ENCODE measurements at places on chromosomes 16 and 17.

GRCh38 chr16:55643161-55643970 lies 12.4 kb upstream of the SLC6A2 start:
- no peaks in the 10 kb centered on the region for H3K36me3 ChIP-seq
- H3K4me3 ChIP-seq, result no peak overlapping the region
- H3K27me3 ChIP-seq, result peaks cover 11% of the 10 kb centered on the region
- no peak overlapping the region for H3K27ac ChIP-seq
- no peaks in the 10 kb centered on the region for H3K4me1 ChIP-seq

DNA sequence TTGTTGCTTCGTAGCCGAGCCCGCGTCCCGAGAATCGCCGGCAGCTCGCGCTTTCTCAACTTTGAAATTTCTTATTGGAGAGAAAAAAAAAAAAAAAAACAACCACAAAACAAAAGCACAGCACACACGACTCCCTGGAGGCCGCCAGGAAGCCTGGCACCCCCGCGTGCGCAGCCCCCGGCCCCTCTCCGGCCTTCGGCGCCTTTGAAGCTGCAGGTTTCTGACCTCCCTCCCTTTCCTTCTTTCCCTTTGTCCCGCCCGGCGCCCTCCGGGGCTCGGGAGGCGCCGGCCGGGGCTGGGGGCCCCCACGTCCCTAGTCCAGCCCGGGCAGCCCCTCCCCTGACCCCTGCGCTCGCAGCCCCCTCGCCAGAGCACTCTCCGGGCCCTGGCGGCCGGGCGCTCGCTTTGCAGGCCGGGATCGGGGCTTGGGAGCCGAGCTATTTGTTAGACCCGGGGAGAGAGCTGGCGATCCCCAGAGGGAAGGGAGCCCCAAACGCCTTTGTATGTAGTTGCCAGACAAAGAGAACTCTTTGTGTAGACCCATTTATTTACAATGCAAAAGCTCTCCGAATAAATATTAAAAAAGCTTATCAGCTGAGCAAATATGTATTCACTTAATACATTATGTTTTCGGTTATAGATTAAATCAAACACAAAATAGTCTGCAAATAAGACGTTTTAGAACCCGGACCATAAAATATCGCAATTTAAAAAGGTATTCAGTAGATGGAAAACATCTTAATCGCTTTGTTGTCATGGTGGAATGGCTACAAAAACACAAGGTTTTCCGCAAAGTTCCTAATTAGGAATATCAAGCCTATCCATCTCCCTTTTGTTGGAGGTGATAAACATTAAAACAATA lies 2.3 kb downstream of the BAHCC1 start:
- H3K36me3 ChIP-seq, result peaks cover 2% of the 10 kb centered on the region
- H3K27me3 ChIP-seq, result peaks cover 17% of the 10 kb centered on the region
- peak overlapping the region; percentile 11 for H3K4me3 ChIP-seq
- DNase-seq, result no peak
- no peak overlapping the region for H3K27ac ChIP-seq

- no peaks in the 10 kb centered on the region for H3K27me3 ChIP-seq
- peaks cover 2% of the 10 kb centered on the region for H3K36me3 ChIP-seq
- DNase-seq, result no peak
- peaks cover 18% of the 10 kb centered on the region for H3K4me1 ChIP-seq
These were observed 996 bp downstream of the STRADA start for GRCh38 chr17:63740464-63741142.

DNA sequence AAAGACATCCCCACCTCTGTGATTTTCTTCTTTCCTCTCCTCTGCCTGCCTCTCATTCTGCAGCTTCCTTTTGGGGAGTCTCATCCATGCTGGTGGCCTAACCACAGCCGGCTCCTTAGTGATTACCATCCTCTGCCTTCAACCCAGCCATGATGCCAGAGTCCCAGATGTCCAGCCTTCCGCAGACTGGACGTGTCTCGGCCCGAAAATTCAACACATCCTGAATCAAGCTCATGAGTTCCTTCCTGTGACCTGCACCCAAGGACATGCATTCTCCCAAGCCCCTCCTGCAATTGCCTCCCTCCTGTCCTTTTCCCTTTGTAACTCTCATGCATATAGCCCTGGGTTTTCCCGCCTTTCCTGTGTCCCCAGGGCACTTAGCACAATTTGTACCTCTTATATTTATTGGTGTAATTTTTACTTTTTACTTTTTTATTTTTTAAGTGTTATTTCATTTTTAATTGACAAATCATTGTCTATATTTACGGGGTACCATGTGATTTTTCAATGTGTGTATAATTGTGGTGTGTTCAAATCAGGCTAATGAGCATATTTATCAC lies 1.2 kb upstream of the SLC13A5 start:
- peaks cover 1% of the 10 kb centered on the region for H3K36me3 ChIP-seq
- no peak overlapping the region for H3K27ac ChIP-seq
- peak overlapping the region; percentile 39 for H3K4me3 ChIP-seq
- peaks cover 10% of the 10 kb centered on the region for H3K4me1 ChIP-seq
- no peak for DNase-seq

DNA sequence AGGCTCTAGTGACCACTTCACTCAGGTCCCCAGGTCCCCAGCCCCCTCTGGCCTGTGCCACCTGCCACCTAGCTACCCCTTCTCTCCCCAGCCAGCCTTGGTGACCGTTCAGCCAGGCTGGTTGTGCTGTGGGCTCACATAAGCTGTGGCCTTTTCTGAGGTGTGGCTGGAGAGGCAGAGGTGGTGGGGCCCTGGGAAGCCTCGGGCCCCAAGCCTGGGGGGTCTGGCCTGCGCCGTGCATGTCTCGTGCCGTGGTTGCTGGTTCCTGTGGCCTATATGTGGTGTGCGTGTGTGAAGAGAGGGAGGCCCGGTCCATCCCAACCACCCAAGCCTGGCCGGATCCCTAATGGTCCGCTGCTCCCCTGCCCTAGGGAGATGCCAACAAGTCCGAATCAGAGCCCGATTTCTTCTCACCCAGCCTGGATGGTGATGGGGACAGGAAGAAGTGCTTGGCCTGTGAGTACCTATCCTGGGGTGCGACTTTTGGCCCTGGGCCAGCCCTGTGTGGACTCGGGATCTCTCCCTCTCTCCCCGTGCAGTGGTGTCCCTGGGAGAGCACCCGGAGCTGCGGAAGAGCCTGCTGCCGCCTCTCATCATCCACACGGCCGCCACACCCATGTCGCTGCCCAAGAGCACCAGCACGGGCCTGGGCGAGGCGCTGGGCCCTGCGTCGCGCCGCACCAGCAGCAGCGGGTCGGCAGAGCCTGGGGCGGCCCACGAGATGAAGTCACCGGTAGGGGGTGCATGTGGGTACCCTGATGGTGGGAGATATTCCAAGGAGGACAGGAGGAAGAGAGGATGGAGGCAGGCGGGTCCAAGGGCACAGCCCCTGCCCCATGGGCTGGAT lies 35.9 kb downstream of the CACNA1G start:
- no peak for DNase-seq
- no peak overlapping the region for H3K4me3 ChIP-seq
- no peak overlapping the region for H3K27ac ChIP-seq
- H3K27me3 ChIP-seq, result peaks cover 18% of the 10 kb centered on the region
- H3K4me1 ChIP-seq, result peaks cover 3% of the 10 kb centered on the region
- no peaks in the 10 kb centered on the region for H3K36me3 ChIP-seq

DNA sequence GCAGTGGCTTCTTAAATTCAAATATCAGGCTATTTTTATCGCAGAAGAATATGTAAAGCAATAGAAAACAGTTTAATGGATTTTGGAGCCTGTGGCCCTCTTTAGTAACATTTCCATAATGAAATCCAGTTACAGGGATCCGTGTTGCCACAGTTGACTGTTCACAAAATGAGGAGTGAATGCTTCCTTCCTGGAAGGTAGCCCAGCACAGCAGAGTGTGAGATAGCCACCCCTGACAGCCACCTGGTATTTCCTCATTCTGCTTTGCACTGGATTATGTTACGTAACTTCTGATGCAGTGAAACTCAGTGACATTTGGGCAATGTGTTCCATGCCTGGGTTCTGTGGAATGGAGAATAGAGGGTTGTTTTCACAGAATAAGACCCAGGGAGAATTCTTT lies 517.2 kb downstream of the RBFOX1 start:
- no peak for DNase-seq
- H3K36me3 ChIP-seq, result no peaks in the 10 kb centered on the region
- H3K4me3 ChIP-seq, result no peak overlapping the region
- no peak overlapping the region for H3K27ac ChIP-seq

GRCh38 chr17:78421534-78422266 lies 43.3 kb downstream of the PGS1 start:
- H3K36me3 ChIP-seq, result peaks cover 17% of the 10 kb centered on the region
- H3K4me1 ChIP-seq, result no peaks in the 10 kb centered on the region
- H3K4me3 ChIP-seq, result no peak overlapping the region
- no peaks in the 10 kb centered on the region for H3K27me3 ChIP-seq
- no peak overlapping the region for H3K27ac ChIP-seq
- peak; percentile 77 for DNase-seq

All from memory B cell (primary cell).